ENCODE measurements at places on chromosomes 1 and 21.

GRCh38 chr1:58964880-58965279, 181.0 kb upstream of the JUN start:
- no peak for DNase-seq

DNA sequence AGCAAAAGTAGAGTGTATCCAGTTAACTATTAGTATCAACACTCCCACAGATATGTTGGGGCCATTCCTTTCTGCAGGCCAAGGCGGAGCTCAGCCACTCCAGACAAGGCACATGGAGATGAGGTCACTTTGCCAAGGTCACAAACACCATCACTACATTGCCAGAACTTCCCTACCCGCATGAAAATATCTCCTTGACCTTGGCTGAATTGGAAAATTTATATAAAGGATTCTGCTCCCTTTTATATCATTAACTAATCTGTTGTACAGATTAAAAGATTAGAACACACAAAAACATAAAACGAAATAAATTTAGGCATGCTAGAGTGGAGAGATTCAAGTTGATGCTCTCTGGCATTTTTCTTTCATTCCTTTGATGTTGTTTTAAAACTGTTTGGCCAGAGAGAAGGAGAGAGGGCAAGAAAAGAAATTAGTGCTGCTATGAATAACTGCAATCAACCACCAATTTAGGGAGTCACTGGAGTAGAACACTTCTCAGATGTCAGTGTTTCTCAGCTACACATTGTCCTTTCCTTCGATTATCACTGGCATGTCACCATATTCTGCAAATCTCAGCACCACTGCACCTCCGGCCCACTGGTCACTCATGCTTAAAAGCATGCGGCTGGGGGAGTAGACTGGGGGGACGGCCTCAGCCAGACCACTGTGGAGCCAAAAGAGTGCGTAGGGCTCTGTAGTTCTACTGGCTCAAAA, 78.7 kb upstream of the ATP1B1 start:
- DNase-seq = no peak

- DNase-seq = no peak
These were observed 271.5 kb upstream of the TMEM51 start for GRCh38 chr1:14881775-14882672.

GRCh38 chr1:61978796-61979195, 215.9 kb upstream of the L1TD1 start:
- no peak for DNase-seq

DNA sequence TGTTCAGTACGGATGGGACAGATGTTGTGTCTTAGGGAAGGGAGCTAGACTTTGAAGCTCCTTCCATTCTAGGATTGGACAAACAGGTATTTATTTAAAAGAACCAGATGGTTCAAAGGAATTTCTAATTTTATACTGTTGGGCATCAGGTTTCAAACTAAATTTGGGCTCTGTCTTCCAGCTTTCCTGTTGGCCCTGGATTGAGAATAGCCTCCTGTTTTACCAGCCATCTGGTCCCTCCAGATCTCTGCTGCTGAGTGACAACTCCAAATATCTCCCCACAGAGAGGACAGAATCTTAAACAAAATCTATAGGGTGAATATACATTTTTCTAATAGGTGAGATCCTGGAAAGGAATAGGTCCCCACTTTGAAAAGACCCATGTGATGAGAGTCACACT, 52.5 kb upstream of the CNIH3 start:
- DNase-seq = no peak

GRCh38 chr1:79817031-79817560, 810.6 kb upstream of the ADGRL4 start:
- no peak for DNase-seq

DNA sequence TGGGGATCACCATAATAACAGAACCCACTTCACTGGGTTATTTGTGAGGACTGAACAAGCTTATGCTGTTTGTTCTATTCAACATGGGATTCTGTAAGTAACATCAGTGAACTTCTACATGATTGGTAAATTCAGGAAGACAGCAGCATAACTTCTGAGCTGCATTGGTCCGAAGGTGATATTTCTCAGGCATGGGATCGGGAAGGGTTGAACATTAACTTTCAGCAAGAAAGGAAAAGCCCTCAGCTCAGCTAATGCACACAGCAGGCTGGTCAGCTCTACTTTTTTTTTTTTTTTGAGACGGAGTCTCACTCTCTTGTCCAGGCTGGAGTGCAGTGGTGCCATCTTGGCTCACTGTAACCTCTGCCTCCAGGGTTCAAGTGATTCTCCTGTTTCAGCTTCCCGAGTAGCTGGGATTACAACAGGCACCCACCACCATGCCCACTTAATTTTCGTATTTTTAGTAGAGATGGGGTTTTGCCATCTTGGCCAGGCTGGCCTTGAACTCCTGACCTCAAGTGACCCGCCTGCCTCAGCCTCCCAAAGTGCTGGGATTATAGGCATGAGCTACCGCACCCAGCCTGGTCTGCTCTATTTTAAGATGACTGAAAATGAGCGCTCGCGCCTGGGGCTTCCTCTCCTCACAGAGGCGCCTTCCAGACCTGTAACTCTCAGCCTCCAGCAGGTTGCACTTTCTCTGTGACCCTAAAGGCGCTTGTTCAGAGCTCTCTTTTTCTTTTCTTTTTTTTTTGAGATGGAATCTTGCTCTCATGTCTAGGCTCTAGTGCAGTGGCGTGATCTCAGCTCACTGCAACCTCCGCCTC, 42.2 kb downstream of the ECE1 start:
- no peak for DNase-seq

DNA sequence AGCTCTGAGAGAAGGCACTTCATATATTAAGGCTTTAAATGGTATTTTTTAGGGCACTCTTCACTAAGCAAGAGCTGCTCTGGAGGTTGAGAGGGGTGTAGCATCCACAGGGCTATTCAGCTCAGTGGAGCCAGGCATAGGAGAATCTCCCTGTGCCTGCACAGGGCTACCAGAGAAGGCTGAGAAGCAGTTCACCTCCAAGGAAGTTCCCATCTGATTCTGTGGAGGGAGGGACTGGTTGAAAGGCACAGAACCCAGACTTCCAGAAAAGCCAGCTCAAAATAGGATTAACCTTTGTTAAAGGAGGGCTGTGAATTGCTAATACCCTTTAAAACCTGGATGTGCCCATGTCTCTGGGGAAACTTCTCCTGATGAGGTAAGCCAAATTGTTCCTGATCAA, 304.5 kb downstream of the TTLL7 start:
- no peak for DNase-seq

DNA sequence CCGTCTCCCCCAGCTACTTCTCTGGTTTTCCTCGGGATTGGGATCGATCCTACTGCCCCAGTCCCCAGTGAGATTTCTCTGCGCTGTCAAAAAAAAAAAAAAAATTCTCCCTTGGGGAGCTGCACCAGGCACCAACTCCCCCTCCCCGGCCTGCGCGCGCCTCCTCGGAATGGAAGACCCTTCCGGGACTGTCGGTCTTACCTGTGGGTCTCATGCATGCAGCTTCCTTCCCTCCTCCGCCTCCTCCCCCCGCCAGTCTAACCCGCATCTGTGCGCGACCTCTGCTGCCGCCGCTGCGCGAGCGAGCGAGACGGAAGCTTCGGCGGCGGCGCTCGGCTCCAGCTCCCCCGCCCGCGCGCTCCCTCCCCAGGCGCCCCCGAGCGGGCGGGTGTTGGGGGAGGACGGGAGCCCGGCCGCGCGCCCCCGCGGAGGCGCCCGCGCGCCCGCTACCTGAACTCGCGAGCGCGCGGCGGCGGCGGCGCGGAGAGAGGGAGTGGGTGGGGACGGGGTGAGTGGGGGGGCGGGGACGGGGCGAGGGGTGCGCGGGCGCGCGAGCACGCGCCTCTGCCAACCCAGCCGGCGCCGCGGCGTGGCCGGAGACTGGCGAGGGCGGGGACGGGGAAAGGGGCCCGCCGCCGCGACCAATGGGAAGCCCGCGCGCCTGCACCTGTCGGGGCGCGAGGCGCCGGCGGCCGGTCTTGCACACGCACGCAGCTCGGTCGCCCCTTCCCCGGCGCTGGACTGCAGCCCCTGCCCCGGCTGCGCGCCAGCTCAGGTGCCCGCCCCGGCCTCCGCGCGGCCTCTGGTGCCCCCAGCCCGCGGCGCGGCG, at the start of gene SUSD4:
Gene SUSD4, minus strand, starts transcription at position 321 of the 829 bp plus-strand sequence. CDS start 751 bp downstream, outside the sequence.
- no peak for DNase-seq

GRCh38 chr1:242057745-242058115, 58.8 kb upstream of the MAP1LC3C start:
- no peak for DNase-seq

DNA sequence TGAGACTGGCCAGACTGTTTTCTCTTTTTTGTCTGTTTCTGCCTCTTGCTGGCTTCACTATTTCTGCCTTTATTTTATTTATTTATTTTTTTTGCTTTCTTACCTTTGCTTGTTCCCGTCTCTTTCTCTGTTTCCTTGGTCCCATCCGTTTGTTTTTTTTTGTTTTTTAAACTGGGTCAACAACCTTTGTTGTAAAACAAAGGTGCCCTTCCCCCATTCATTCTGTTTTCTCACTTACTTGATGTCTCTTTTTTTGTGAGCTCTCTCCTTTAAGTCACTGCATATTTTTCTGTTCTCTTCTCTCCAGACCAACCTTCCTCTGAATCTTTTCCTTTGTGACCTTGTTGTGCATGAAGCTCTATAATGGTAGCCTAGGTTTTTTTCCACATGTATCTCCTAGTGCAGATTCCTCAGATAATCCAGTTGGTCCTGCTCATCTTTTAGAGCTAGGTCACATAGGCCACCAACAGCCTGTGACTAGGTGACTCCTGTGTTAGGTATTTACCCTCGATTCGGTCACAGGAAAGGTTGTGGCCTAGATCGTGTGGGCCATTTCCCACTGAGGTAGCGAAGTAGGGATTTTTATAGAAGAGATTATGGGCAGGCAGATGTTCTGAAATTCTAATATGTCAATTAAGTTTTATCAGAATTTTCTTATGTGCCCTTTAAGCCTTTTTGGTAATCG, 15.9 kb downstream of the GNAI3 start:
- DNase-seq = no peak

GRCh38 chr1:63112155-63112900, 210.0 kb upstream of the FOXD3 start:
- no peak for DNase-seq

DNA sequence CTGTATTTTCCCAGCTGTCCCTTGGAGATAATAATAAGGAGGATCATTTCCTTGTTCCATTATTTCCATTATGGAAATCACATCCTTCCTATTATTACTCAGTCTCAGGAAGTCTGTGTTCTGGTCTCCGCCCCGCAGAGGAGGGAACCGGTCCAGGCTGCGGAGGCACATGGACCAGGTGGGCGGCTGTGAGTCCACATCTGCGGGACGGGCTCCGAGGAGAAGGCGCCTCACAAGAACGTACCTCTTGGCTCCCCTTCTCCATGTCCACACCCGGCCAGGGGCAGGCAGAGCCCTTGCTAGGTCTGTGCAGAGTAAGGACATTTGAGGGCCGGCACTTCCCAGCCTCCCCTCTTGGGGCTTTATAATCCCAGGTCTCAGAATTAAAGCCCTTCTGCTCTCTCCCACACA, 14.6 kb downstream of the RAB7B start:
- DNase-seq = no peak

DNA sequence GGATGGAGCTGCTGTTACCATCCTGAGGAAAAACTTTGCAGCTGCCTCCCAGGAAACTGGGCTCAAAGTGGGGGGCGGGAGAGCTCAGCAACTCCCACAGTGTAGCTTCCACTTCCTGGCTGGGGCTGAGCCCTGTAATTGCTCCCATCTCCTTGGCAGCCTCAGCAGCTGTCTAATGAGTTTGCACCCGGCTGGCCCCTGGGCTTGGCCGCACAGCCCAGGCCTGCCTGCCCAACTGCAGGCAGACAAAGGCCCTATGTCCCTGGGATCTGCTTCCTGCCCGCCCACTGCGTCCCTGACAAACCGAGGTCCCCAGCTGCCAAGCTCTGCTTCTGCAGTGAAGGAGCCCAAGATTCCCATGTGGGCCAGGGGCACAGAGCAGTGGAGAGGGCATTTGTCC, 30.1 kb downstream of the EDN2 start:
- DNase-seq = no peak

- DNase-seq = no peak
These were observed 554 bp upstream of the SLC39A1 start for GRCh38 chr1:153963850-153964331.

DNA sequence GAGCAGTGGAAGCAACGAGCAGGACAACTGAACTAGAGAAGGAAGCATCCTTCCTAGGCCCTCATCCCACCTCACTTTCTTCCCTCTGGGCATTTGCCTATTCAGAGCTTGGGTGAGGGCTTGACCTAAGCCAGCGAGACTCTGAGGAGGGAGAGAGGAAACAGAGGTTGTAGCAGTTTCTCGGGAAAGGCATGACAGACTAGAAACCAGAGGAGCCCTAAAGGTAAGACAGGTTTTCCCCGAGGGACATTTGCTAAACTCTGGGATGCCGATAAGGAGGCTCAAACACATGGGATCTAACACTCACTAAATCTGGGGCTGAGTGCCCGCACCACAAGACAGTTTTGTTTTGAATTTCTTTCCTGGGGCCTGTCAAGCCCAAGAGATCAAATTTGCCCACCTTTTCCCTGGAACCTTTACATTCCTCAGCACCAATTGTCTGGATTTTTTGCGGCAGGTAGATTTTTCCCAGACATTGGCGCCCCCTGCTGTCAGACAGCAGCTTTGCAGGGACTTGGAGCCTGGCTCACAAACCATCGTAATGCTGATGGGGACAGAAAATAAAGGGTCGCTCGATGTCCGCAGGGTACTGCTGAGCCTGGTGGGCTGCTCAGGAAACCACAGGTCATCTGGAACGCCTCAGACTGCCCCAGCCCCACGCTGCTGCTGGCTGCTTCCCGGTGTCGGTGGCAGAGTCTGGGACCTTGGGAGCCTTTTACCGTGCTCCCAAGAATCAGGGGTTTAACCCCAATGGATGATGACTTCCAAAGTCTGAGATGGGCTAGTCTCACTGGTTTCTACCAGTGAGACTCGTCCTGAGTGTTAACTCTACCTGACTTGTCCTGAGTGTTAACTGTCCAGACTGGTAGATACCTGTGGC, 23.4 kb upstream of the TSPAN2 start:
- DNase-seq = no peak

DNA sequence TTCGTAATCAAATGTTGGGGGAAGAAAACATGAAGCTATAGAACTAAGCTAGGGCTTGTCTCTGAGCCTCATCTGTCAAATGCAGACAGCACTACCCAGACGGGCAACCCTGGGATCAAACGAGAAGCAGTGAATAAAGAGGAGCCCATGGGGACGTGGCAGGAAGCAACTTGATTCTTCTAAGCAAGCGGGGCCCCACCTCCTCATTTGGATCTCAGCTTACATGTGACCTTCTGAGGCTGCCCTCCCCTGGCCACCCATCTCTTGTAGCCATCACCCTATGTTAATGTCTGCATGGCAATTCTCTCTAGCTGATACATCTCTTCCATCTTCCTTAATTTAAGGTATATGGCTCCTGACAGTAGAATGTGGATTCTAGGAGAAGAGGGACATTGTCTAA, 171.3 kb downstream of the IGSF21 start:
- no peak for DNase-seq

GRCh38 chr21:36321325-36322082, 1.5 kb downstream of the MORC3 start:
- DNase-seq = no peak
